NCI-H187 treated with DMSO at 0.1 percent for 48 hours (cell line): ENCODE measurements at places on chromosomes 6 and 20.

GRCh38 chr6:93177438-93177837 is 241.9 kb downstream of the EPHA7 start:
- DNase-seq: no peak

GRCh38 chr6:18326980-18327379 is 60.2 kb upstream of the RNF144B start:
- no peak for DNase-seq

DNA sequence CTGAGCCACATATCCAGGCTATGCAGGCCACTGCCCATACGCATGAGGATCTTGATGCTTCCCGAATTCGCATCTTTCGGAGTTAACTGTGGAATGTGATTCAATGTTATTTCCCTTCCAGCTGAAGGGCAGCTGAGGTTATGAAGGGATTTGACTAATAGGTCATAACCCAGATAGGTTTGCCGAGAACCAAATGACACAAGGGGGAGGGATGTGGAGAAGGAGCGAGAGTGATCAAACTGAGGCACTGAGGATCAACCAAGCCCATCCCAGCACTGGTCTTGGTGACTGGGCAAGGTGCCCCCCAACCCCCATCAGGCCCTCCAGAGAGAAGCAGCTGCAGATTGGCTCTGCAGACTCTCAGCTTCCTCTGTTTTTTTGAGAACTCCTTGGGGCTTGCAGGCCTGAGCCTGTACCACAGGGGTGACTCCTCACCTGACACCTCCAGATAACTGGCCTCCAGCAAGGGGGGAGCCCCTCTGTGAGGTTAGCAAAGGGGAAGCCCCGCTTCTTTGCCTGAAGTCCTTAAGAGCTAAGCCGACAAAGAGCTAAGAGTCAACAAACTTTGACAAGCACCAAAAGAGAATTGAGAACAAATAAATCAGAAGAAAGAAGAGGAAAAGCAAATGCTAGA is 185.9 kb downstream of the PDE7B start:
- no peak for DNase-seq

DNA sequence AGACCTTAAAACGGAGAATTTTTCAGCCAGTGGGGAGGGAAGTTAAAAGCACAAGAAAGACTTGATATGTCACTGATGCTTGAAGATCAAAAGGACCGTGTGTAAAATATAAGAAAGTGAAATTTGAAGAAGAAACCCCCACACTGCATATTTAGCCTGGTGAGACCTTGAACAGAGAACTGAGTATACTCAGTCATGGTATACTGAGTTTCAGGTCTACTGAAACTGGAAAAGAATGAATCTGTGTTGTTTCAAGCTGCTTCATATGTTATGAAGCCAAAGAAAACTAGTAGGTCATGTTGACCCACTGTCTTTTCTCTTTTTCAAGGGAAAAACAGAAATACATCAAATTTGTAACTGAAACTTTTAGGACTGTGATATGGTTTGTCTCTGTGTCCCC is 443.8 kb upstream of the GJE1 start:
- DNase-seq: no peak
